DMS153 (cell line): ENCODE measurements at places on chromosomes 7 and 10.

GRCh38 chr10:77350711-77351119 lies 286.9 kb downstream of the KCNMA1 start:
- no peak for DNase-seq

- peak; percentile 54 for DNase-seq
These were observed 28.7 kb downstream of the SLC29A3 start for GRCh38 chr10:71347587-71348395.

DNA sequence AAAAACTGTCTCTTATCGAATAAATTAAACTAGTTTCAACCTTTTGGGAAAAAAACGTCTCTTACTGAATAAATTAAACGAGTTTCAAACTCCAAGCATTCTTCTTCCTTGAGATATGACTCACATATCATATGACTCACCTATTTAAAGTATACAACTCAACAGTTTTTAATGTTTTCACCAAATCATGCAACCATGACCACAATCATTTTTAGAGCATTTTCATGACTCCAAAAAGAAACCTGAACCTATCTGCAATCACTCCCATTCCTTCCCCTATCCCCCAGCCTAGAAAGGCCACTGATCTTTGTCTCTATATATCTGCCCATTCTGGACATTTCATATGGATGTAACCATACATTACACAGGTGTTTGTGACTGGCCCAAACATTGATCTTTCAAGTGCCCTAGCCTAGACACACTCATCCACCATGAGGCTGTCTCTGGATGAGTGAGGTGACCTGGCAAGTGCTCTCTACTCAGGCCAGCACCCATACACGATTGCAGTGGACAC lies 115.3 kb downstream of the PIP4K2A start:
- no peak for DNase-seq

DNA sequence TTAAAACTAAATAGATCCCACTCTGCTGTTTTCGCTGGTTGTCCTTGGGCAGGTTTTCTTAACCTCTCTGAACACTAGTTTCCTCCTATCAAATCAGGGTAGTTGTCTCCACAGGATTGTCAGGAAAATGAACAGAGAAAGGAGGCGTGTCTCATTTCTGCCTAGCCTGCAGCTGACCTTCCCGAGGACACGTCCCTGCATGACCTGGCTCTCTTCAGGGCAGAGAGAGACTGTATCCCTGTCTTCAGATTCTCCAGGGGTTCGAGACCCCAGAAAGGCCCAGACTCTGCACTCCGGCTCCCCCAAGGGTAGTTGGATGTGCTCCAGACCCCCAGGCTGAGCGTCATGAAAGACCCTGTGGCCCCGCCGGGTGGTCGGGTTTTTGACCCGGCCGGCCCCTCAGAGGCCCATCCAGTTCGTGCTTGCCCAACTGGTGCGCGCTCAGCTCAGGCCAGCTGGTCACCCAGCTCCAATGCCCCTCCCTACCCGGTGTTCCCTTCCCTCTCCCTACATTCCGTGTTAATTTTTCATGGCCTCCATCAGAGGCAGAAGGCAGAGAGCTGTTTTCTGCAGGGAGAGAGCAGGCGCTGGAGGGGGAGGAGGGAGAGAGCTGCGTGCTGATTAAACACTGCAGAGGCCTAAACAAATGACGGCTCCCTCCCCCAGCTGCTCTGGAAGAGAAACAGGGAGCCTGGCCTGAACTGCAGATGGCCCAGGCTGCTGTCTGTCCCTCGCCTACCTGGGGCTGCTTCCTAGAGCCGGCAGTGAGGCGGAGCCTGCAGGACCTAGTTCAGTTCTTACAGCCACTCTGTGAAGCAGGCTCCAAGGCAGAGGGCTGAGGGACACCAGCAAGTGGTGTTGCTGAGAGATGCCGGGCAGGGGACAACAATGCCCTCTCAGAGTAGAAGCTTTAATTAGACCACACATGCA lies 86.2 kb upstream of the PPIF start:
- peak; percentile 93 for DNase-seq

- DNase-seq = no peak
These were observed 182.3 kb upstream of the CDCA7L start for GRCh38 chr7:22127835-22128527.

GRCh38 chr10:103828587-103829197 lies 26.7 kb downstream of the SH3PXD2A start:
- no peak for DNase-seq

DNA sequence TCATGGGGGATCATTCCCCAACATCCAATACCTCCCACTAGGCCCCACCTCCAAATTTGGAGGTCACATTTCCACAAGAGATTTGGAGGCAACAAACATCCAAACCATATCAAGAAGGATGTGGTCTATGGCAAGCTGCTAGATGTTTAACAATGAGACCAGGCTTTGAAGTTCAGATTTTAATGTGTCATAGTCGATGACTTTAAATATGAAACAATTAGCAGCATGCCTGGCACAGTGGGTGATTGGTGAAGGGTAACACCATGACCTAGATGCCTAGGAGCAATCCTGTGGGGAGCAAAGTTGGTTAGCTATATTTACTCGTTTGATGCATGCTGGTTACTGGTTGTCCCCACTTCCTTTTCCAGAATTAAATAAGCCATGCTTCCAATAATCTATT lies 356.4 kb upstream of the VWC2 start:
- DNase-seq = no peak

DNA sequence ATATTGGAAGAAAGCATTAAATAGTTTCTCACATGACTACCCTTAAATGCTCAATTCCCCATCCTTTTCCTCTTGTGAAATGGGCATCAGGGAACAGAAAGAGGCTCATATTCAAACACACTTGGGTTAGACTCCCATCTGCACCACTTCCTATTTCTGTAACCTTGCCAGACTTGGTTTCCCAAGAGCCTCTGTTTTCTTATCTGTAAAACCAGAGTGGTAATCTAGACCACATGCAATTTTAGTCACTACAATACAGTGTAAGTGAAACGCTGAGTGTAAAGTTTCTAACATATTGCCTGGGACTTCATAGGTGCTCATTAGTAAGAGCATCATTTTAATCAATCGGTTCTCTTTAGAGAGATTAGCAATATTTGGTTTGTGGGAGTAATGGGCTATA lies 136.3 kb downstream of the SORCS1 start:
- DNase-seq = no peak

DNA sequence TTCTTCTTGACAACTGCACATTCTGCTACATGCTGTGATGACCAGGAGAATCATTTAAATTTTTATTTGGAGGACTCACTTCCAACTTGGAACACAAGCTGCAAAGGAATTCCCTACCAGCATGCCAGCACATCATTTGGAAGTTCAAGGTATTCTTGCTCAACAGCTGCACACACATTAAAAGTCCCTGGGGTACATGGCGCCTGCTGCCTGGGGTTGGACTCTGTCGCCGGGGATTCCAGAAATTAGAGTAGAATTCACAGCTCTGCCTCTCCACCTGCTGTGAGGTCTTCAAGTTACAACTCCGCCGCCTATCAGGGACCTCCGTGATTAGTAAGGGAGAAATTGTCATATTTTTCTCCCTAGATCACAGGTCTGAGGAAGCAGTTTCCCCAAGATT lies 1.1 kb downstream of the ZNF32 start:
- no peak for DNase-seq

GRCh38 chr7:27164045-27164366 lies 1.3 kb downstream of the HOXA9 start:
- no peak for DNase-seq

- DNase-seq = no peak
These were observed 95.4 kb downstream of the ZRANB1 start for GRCh38 chr10:125037145-125037877.

- DNase-seq = no peak
These were observed 151.2 kb downstream of the MPP7 start for GRCh38 chr10:28151636-28152035.

DNA sequence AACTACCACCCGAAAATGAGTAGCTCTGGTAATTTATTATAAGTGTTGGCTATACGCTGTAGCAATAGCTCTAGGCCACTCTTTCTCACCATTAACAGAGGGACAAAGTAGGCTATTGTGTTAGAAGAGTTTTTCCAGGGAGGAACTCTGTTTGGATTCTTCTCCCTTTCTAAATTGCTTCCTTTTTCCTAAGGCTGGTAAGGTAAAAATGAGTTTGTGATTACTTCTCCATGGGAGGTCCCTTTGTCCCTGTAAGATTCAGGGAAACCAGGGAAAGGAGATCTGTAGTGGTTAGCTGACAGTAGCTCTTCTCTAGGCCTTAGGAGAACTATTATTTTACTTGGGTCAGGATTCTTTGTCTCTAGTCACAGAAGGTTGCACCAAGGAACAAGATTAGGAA lies 23.2 kb upstream of the SEMA3E start:
- DNase-seq = no peak

DNA sequence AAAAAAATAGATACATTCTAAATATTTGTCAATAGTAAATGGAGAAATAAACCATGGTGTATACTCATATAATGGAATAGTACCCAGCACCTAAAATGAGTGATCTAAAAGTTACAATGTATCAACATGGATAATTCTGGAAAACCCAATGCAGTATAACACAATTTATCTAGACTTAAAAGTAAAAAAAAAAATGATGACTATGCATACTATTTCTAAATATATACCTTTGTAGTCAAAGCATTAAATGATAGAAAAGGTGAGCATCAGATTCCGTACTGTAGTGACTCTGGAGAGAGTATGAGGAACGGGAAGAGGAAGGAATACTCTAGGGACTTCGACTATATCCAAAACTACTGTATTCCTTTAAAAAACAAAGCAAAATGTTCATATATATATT lies 115.2 kb upstream of the CDCA7L start:
- DNase-seq = no peak

GRCh38 chr10:49274886-49275285 lies 24.1 kb upstream of the C10orf71 start:
- no peak for DNase-seq

- no peak for DNase-seq
These were observed 75.7 kb downstream of the VIPR2 start for GRCh38 chr7:159068893-159069448.

- DNase-seq = no peak
These were observed 293.9 kb downstream of the C7orf25 start for GRCh38 chr7:42617806-42618457.

- no peak for DNase-seq
These were observed 28.8 kb upstream of the HECTD2 start for GRCh38 chr10:91381257-91381891.

DNA sequence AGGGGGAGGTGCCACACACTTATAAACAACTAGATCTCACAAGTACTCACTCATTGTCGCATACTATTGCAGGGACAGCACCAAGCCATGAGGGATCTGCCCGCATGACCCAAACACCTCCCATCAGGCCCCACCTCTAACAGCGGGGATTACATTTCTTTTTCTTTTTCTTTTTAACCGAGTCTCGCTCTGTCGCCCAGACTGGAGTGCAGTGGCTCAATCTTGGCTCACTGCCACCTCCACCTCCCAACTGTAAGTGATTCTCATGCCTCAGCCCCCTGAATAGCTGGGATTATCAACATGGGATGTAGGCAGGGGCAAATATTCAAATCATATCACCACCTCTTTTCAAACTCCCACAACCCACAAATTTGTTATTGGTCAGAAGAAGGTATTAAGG lies 76.7 kb downstream of the SKAP2 start:
- no peak for DNase-seq

DNA sequence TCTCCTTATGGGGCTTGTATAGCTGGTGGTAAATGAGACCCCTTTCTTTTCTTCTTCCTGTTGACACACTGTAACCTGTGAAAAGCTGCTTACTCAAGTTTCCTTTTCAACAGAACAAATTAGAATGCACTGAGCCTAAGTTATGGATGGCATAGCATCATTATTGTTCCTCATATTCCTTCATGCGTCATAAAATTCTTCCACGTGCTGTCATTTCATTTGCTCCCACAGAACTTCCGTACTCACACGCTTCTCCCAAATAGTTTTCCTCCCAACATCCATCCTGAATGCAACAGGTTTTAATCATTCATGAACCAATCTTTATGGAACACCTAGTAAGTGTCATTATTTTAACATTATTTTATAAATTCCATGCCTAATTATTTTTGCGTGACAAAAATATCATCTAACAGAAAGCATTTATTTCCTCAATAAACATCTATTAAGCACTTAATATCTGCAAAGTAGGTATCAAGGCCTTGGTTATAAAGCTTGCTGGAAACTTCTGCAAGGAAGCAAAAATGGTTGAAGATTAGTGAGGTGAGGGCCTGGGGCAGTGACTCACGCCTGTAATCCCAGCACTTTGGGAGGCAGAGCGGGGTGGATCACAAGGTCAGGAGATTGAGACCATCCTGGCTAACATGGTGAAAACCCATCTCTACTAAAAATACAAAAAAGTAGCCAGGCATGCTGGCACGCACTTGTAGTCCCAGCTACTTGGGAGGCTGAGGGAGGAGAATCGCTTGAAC lies 18.9 kb upstream of the SEPTIN7 start:
- no peak for DNase-seq

GRCh38 chr10:48199580-48200377 lies 74.7 kb downstream of the FRMPD2 start:
- no peak for DNase-seq

- no peak for DNase-seq
These were observed 7.1 kb upstream of the ZMIZ1 start for GRCh38 chr10:79061441-79062315.

DNA sequence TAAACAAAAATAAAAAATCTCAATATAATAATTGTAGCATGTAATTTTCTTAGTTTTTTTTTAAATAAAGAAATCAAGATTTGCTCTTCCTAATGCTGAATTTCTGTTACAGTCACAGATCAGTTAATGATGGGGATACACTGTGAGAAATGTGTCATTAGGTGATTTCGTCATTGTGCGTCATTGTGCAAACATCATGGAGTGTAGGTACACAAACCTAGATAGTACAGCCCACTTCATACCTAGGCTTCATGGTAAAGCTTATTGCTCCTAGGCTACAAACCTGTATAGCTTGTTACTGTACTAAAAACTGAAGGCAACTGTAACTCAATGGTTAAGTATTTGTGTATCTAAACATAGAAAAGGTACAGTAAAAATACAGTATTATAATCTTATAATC lies 74.4 kb upstream of the LSM8 start:
- peak; percentile 81 for DNase-seq

DNA sequence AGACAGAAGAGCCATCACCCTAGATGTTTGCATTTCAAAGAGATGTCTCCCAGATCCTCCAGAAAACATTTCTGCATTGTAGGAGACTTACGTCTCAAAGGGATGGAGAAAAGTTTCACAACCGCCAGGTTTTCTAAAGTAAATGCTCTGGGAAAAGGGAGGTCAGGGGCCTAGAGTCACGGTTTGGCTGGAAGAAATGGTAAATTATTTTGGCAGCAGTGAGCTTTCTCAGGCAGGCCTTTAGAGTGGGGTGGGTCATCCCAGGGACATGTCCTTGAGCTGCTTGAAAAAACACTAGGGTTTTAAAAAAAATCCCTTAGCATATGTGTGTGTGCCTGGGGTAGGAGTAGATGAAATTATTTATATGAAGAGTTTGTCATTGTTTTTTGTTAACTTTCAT lies 728.8 kb downstream of the TYW1 start:
- no peak for DNase-seq

GRCh38 chr7:84136336-84136735 lies 58.3 kb downstream of the SEMA3A start:
- DNase-seq = no peak
